ENCODE measurements at places on chromosomes 5 and 9. TPM values are rescaled to one million over a fixed set of nuclear protein-coding genes. Genes with fewer than 3 reads are reported as not detected.

GRCh38 chr5:150057996-150058395 lies 28.4 kb downstream of the CSF1R start:
- DNase-seq = no peak

DNA sequence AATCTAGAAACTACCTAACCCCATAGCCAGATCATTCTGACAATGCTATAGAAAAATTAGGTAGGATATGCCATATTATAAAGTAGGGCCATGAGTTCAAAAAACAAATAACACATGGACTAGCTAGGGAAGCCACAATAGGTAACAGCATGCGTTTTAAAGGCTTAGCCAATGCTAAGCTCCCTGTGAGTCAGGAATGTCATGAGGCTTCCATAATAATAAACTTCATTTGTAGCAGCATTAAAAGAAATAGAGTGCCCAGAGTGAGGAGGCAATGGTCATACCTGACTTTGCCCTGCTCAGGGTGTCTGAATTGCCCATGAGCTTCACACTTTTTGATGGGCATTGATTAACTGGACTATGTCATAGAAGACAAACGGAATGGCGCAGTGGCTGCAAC lies 15.8 kb downstream of the FOXE1 start:
- DNase-seq = no peak

The SPATA31A3 gene
- not detected for total RNA-seq

- no peak for DNase-seq
Measured at GRCh38 chr5:113038714-113039113, 62.1 kb downstream of the DCP2 start.

- DNase-seq = no peak
Measured at GRCh38 chr5:175133185-175133584, 310.8 kb downstream of the DRD1 start.

The ANXA2R gene
- 0.79 TPM for total RNA-seq

The CCNJL gene
- 21.9 TPM for total RNA-seq

DNA sequence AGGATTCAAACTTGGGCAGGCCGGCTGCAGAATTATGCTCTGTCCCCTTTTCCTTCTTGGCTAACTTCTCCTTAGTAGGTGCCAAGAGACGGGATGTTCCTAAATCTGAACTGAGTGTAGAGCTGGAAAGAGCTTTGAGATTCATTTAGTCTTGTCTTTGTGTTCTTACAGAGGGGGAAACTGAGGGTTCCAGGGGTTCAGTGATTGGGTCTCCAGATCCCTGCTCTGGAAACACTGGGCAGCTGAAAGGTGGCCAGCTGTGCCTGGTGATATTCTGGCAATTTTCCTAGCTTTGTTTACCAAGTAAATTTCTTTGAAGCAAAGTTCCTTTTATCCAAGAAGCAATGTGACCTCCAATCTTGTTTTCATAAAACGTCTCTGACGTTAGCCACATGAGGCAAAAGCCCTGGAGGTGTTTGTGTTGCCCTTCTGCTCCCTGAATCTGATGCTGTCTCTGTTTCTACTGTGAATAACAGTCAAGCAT lies 288.7 kb downstream of the ZSWIM6 start:
- DNase-seq = no peak

The FAM151B gene
- total RNA-seq = 3.8 TPM

The NRARP gene
- 8.4 TPM for total RNA-seq

GRCh38 chr5:568809-569208 lies 43.3 kb upstream of the CEP72 start:
- no peak for DNase-seq

DNA sequence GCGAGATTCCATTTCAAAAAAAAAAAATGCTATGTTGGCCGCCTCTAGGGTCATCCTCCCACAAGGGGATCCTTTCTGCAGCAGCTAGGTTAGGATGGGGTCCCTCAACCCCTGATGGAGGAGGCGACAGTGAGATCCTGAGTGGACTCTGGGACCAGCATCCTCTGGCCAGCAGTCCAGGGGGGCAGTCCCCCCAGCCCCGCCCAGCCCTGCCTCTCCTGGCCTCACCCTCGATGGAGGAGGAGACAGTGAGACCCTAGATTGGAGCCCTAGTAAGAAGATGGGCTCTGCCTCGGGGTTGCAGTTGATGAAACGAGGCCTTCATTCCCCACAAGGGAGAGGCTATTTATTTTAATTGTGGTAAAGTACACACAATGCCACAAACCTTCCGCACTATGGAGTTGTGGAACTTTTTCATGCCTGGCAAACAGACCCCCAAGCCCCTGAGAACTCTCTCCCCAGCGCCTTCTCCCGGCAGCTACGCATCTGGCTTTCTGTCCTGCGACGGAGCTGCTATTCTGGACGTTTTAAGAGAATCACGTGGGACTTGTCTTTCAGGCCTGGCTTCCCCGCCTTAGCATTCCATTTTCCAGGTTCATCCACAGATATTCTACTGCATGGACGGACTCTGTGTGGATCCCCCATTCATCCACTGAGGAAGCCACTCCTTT lies 15.8 kb downstream of the VAV2 start:
- no peak for DNase-seq

DNA sequence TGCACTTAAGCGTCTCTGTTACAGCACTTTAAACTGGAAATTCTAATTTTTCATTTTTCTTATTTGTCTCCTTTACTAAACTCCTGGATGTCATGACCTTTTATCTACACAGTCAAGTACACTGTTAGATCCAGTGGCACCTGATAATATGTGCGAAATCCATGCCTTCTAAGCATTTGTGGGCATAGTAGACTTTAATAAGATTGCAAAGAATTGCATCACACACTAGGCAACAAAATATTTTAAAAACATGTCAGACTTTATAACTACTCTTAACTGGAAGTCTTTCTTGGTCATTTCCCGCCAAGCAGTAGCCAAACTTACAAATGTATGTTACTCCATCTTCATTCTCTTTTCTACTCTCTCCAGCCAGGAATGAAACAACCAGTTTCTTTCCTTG lies 5.0 kb upstream of the SPINK1 start:
- no peak for DNase-seq

DNA sequence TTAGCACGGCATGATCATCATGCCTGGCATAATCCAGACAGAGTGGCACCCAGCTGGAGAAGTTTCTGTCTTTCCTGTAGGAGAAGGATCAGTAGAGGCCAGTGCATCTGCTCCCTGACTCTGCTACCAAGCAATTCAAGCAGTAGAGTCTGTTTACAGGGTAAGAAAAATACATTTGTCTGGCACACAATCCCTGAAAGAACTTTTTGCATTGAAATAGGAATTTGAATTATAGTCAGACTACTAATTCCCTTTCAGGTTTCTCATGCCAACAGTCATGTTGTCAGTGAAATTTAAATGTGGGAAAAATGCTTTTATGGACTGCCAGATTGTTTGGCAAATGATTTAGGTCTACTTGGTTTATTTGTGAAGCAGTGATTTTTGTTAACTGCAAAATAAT lies 125.6 kb downstream of the RAB3C start:
- DNase-seq = no peak

GRCh38 chr5:37844009-37844408 lies 4.2 kb upstream of the GDNF start:
- DNase-seq = no peak

The GRK6 gene
- total RNA-seq = 34.9 TPM

The FIBCD1 gene
- 2.3 TPM for total RNA-seq

The IGIP gene
- 4.1 TPM for total RNA-seq

GRCh38 chr5:151903243-151903653 lies 21.4 kb downstream of the GLRA1 start:
- DNase-seq = no peak

The NR6A1 gene
- 2.2 TPM for total RNA-seq

DNA sequence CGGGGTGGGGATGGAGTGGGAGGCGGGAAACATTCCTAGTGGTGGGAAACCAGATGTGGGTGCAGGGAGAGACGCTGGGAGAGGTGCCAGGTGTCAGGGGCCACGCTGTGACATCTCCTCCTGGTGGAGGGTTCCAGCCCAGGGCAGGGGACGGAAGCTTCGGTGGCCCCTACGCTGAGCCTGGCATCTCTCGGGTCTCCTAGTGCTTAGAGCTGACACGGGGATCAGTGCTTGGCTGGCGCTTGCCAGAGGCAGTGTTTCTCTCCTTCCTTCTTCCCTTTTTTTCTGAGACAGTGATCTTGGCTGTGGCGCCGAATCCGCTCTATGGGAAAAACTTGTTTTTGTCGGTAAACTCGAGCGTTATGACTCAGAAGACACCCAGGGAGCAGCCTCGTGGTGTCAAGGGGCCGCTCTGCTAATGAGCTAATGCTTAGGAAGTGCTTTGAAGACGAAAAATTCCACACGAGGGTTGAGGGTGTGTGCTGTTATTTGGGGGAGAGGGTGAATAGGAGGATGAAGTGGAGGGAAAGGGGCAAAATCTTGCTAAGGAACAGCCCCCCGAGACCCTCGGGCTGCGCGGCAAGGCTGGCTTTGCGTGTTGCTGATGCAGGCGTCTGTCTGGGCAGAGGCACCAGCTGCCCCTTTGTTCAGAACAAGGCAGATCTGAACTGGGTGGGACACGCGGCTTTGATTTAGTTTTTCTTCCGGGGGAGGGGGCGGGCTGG lies 20.4 kb upstream of the IER5L start:
- DNase-seq = peak; percentile 56

The SLC1A1 gene
- 6.1 TPM for total RNA-seq

The ELOVL7 gene
- 31.6 TPM for total RNA-seq

The PCDHB4 gene
- total RNA-seq = 0.48 TPM

GRCh38 chr5:55855509-55855908 lies 4.4 kb downstream of the IL31RA start:
- no peak for DNase-seq

The MRPL50 gene
- total RNA-seq = 13.9 TPM

GRCh38 chr9:7147121-7148090 lies 389.6 kb downstream of the KDM4C start:
- DNase-seq = no peak

- no peak for DNase-seq
Measured at GRCh38 chr9:21385131-21385670, at the start of gene IFNA2. TSS of gene IFNA2 (minus strand) at chr9:21385398. CDS start at chr9:21385329, 69 bp downstream.

The FGF1 gene
- 12.1 TPM for total RNA-seq

GRCh38 chr9:73237140-73237539 lies 85.5 kb downstream of the ANXA1 start:
- DNase-seq = no peak

The MYMK gene
- not detected for total RNA-seq

GRCh38 chr9:129454467-129455067 lies 166.3 kb downstream of the C9orf50 start:
- no peak for DNase-seq

The FLT4 gene
- 2.6 TPM for total RNA-seq
